AML-193 (cell line): ENCODE measurements at places on chromosomes 6 and 20.

GRCh38 chr6:15818491-15818890 lies 155.7 kb upstream of the DTNBP1 start:
- no peak for DNase-seq

DNA sequence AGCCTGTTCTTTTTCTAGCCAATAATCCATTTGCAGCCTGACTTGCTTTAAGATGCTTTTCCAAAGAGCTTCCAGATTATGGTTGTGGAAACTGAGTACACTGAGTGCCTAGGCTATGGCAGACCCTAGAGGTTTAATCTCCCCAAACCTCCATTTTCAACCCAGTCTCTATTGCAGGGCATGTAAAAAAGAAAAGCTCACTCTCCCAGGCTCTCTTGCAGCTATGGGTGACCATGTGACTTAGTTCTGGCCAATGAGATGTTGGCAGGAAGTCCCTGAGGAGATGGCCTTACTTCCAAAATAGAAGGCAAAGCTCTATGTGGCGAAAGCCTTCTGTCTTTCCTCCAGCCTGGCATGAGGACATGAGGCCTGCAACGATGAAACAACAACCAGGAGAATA lies 3.8 kb downstream of the PDRG1 start:
- DNase-seq = no peak

DNA sequence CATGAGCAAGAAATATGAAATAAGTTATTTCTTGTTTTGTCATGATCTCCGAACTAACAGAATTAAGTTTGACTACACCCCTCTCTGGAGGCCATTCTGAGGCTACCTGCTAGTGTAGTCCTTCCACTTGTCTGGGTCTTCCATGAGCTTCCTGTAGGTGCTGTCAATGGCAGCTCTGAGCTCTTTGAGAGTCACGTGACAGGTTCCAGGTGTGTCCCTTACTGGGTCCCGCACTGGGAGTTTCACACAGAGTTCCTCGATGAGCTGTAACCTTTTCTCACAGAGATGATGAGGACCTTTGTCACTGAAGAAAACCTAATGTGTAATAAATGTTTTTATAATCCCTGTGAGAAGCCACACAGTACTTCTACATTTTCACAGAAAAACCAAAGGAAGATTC lies 186.6 kb downstream of the SYNE1 start:
- no peak for DNase-seq

GRCh38 chr20:49323622-49324238 lies 45.9 kb upstream of the ZNFX1 start:
- peak; percentile 83 for DNase-seq

DNA sequence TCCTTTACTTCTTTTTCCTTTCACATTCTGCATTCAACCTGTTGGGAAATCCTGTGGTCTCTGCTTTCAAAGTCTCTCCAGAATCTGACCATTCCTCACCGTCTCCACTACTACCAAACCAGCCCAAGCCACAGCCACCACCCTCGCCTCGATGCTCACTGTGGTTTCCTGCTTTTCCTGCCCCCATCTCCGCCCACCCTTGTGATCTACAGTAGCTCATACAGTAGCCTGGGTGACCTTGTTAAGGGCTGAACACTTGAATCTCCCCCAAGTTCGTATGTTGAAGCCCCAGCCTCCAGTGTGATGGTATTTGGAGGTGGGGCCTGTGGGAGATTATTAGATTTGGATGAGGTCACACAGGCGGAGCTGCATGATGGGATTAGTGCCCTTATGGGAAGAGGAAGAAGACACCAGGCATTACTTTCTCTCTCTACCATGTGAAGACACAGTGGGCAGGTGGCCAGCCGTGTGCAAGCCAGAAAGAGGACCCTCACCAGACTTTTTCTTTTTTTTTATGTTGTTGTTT lies 189.0 kb upstream of the UST start:
- DNase-seq = peak; percentile 5

DNA sequence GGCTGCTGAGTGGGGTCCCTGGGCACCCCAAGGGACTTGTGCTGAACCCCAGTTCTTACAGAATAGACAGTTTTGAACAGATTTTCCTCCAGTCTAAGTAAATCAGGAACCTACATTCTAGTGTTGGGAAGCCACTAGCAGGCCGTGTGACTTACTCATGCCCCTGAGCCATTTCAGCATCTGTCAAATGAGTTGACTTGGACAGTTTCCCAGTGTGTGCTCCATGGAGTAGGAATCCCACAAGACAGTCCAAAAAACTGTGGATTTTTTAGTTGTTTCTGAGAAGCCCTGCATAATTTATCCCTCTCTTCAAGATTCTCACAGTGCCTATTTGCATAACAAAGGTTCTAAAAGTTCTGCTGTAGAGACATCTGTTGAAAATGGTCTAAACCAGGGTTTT lies 2.1 kb downstream of the GABRR2 start:
- no peak for DNase-seq

- DNase-seq = peak; percentile 21
These were observed 10.7 kb downstream of the TUBB start for GRCh38 chr6:30730601-30731435.

GRCh38 chr6:53032849-53033248 lies 32.4 kb upstream of the FBXO9 start:
- DNase-seq = no peak

GRCh38 chr6:91087908-91088307 lies 501.0 kb upstream of the MAP3K7 start:
- DNase-seq = no peak

- DNase-seq = no peak
These were observed 3.2 kb upstream of the BPIFA1 start for GRCh38 chr20:33232486-33233072.

DNA sequence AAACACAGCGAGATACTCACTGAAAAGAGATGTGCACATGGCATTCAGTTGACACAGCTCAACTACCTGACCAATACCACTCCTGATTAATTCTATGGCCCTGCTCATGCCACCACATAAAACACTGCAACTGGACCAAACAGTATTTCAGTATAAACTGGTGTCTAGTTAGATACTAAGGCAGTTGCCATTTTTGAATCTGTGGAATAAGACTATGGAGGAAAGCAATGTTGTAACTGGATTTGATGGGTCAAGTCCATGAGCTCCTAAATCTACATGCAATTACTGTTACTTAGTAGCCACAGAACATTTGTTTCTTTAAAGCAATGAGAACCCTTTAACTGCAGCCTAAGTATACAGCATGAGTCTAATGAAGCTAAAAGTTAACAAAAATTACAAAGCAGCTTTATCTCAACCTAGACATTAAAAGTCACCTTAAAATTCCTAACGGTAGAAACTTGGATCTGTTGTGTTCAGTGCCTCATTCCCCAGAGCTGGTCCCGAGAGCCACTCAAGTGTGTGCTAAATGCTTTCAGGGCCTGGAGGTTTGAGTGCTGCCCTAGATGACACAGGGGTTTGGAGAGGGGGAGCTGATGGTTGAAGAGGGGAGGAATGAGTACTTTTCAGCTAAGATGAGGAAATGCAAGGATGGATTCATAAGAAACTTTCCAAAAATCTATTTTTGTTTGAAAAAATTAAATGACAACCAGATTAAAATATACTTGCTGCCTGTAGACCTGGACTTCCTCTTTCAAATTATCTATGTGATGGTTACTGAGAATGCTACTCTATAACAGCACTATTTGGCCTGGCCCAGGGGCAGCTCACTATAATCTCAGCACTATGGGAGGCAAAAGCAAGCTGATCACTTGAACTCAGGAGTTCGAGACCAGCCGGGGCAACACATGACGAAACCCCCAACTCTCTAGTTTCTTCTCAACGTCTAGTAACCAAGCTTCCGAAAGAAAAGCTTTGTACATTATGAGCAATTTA lies 15.6 kb downstream of the SNX5 start:
- DNase-seq = no peak

GRCh38 chr6:115133790-115134189 lies 791.0 kb upstream of the HS3ST5 start:
- no peak for DNase-seq

GRCh38 chr6:11248974-11249761 lies 16.7 kb upstream of the NEDD9 start:
- no peak for DNase-seq

- DNase-seq = no peak
These were observed 109.0 kb upstream of the COL21A1 start for GRCh38 chr6:56356426-56356825.

DNA sequence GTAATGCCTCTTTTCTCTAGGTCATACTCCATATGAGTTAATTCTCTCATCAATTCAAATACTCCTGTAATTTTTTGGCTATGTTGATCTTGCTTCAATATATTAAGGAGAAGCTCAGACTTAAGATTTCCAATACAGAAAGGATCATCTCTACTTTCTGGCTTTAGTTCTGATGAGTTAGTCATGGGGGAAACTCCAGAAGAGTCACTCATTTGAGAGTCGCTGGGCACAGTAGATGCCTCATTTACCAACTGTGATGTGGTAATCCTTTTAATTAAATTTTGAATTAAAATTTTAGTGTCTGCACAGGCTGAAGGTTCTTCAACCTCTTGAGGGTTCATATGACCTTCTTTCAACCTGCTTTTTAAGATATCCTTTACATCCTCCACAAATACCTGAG lies 38.5 kb downstream of the DST start:
- no peak for DNase-seq

- DNase-seq = peak; percentile 3
These were observed 376.9 kb downstream of the PHF3 start for GRCh38 chr6:64012351-64013001.

- no peak for DNase-seq
These were observed 145.0 kb downstream of the RNF144B start for GRCh38 chr6:18532139-18532538.

- no peak for DNase-seq
These were observed 45.8 kb downstream of the HIVEP2 start for GRCh38 chr6:142898927-142899895.

DNA sequence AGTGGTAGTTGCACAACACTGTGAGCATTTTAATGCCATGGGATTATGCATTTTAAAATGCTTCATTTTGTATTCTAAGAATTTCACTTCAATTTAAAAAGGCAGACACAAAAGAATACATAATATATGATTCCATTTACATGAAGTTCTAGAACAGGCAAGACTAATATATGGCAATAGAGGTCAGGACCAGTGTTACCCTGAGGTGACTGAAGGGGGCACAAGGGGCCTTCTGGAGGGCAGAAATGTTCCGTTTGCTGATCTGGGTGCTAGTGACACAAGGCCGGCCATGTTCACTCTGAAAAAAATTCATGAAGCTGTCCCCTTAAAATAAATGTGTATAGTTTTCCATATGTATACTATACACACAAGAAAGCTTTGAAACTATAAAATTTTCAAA lies 28.5 kb downstream of the TASP1 start:
- no peak for DNase-seq

GRCh38 chr20:43514648-43514999 lies 7.1 kb downstream of the L3MBTL1 start:
- no peak for DNase-seq

- DNase-seq = no peak
These were observed 13.2 kb upstream of the MAP3K4 start for GRCh38 chr6:160978141-160978901.

DNA sequence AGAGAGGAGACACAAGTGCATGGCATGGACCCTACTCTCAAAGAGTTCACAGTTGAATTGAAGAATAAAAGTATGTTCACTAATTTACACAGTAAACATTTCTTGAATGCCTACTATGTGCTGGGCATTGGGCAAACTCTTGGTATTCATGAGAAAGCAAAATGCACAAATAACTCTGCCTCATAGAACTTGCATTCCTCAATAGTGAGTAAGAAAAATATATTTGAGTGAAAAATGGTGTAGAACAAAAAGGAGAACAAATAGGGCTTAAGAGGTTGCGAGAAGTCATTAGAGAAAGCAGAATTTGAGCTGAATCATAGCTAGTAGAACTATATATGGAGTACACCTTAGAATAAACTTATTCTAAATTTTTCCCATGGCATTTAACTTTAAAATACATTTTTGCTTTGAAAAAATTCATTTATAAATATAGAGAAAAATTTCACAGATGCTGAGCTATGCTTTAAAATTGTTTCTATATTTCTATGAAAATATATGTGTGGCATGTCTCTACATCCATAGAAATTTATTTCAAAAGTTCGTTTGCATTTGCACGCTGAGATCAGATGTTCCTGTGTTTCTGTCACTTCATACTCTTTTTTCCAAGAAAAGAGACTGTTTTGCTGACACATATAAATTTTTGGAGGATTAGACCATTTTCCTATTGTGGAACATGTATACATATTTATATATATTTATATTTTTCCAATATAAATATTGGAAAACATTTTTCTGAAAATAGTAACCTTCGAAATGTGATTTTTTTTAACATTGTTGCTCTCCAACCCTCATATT lies 236.1 kb downstream of the KCNQ5 start:
- no peak for DNase-seq

DNA sequence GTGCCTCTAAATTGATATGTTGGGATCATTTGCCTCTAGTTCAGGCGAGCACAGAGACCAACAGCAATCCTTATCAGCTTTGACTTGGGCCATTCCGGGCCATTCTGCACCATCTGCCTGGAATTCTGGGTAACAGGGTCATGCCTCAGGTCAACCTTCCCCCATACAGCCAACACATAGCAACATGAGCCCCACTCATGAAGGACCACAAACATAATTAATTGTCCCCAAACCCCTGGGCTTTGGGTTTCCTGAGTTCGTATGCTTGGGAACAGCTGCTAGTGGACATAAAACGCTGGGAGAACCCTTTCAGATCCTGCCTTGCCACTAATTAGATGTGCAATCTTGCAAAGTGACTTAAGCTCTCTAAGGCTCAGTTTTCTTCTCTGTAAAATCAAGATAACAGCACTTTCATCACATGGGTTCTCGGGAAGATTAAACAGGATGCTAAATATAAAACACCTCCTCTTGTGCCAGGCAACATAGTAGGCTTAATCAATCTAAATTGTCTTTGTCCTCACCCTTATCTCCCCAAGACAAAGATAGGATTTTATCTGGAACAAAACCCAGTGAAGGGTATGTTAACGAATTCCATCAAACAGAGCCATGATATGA lies 426.5 kb downstream of the CD83 start:
- no peak for DNase-seq

- DNase-seq = no peak
These were observed 151.7 kb upstream of the CEP162 start for GRCh38 chr6:84379142-84379541.

DNA sequence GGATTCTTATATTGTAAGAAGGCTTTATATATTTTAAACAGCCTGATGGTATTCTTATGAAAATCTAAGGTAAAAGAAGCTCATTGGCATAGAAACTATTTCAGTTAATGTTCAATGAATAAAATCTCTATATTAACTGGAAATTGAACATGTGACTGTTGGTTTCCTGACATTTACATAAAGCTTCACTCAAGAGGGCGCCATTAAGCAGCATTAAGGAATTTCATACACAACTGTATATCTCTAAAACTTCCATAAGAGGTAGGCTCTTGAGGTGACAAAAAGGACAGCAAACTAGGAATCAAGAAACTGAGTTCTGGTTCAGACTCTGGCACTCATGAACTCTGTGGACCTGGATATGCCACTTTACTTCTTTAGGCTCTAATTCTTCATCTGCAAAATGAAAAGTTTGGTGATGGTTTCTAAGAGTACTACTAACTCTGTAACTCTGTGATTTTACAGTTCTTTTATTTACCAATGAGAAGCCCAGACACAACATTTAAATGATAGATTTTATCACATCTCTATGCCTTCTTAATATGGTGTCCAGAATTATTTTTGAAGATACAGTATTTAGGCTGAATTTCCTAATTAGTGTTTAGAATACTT lies 147.5 kb downstream of the FLRT3 start:
- DNase-seq = peak; percentile 10
